H54 (cell line): ENCODE measurements at places on chromosomes 13 and 19.

DNA sequence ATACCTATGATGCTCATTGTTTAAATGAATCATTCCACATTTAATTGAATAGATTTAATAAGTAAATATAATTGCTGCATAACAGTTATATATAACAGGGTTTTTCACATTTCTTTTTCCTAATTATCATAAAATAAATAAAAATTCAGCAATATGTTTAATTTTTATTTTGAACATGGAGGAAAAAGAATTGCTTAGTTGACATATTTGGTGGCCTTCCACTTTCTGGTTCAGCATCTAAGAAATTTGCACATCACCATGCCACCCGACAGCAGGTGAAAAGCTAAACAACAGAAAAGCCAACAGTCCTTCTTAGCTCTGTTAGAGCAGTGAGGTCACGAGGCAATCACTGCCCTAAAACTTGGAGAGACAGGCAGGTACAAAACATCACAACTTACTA is 790.2 kb downstream of the GPC5 start:
- no peak for DNase-seq

GRCh38 chr13:32910530-32910929 is 105.7 kb upstream of the KL start:
- no peak for DNase-seq

- peak; percentile 85 for DNase-seq
Observed at GRCh38 chr19:13621413-13621812, 115.1 kb upstream of the CACNA1A start.

GRCh38 chr19:5575590-5575989 is 7.8 kb upstream of the TINCR start:
- no peak for DNase-seq

DNA sequence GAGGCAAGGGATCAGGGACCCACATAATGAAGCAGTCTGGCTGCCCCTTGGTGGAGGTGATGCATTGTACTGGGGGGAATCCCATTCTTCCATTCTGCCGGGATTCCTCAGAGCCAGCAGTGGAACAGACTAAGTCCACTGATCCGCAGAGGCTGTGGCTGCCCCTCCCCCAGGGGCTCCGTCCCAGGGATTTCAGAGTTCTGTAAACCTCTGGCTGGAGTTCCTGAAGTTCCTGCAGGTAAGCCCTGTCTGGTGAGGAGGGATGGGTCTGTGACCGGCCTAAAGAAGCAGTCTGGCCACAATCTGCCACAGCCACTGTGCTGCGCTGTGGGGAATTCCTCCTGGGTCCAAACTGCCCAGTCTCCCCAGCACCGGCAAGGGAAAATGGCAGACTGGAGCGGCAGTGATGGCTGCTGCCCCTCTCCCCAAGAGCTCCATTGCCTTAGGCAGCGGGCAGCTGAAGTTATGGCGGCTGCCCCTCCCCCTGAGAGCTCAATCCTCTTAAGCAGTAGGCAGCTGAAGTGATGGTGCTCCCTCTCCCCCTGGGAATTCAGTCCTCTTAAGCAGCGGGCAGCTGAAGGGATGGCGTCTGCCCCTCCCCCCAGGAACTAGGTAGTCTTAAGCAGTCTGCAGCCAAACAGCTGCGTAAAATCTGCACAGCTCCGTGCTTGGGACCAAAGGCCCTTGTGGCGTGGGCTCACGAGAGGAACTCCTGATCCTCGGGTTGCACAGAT is 155.7 kb downstream of the PCDH17 start:
- DNase-seq: no peak

DNA sequence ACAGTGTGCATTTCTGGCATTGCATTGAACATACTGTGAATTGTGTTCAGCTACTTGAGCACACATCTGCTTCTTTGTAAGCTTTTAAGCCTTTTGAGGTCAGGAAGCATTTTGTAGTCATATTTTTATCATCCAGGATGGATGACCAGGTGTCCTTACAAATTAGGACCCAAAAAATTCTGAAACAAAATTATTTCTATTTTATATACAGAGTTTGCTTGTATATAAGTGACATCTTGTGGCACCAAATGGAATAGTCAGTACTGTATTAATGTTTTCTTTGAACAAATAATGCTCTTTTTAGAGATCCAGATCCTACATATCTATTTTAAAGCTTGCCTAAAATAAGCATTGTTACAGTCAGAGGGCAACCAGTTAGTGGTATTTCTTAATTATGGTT is 9.5 kb upstream of the SUPT20H start:
- no peak for DNase-seq

- no peak for DNase-seq
Observed at GRCh38 chr13:42751693-42752092, 29.7 kb upstream of the FAM216B start.

GRCh38 chr13:99823961-99824360 is 147.6 kb downstream of the ZIC5 start:
- no peak for DNase-seq

DNA sequence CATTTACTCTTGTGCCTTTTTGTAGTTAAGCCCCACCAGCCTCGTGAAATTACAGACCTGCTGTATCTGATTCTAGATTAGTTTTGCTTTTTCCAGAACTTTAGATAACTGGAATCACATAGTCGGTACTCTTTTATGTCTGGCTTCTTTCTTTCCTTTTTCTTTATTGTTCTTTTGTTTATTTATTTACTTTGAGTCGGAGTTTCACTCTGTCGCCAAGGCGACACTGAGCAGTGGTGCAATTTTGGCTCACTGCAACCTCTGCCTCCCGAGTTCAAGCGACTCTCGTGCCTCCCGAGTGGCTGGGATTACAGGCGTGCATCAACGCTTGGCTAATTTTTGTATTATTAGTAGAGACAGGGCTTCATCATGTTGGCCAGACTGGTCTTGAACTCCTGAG is 6.0 kb upstream of the NCCRP1 start:
- DNase-seq: no peak

DNA sequence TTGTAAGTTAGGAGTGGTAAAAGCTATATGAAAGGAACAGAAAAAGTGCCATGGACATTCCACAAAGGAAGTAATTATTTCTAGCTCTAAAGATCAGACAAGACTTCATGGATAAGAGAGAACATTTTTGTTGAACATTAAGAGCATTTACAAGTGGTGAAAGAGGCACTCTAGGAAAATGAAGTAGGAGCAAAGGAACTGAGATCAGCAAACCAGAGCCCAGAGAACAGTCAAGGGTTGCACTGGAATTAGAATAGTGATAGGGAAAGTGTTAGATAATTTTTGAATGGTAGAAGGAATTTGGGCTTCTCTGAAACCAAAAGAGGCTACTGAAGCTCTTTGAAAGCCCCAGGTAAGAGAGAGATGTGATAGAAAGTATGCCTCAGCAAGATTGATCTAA is 94.1 kb downstream of the COG6 start:
- DNase-seq: no peak

DNA sequence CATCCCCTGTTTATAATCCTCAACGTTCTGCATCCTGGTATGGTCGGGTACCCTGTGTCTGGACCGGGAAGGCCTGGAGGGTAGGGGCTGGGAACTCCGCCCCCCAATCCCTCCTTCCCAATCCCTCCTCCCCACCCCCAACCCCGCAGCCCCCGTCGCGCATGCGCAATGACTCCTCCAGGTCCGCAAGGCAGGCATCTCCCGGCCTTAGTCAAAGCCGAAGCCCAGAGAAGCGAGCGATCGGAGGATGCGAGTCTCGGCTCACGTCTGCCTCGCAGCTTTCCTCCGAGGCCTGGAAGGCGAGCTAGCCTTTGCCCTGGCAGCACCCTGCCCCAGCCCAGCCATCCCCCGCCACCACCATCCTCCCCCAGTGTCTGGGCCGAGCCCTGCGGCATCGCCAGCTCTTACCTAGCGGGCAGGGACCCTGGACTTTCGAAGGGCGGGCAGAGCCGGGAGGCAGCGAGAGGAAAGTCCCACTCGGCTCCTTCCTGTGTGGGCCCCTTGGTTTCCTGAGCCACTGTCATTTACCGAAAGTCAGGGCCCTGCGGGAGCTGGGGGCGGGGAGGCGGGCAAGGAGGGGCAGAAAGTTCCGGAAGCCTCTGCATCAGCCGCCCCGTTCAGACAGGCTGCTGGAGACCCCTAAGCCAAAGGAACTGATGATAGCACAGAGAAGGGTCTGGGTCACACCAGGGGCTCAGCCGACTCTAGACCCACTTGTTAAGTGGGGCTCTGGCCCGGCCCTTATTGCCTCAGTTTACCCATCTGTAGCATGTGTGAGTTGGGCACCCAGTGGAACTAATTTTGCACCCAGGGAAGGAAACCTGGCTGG is at the start of gene JAK3:
Gene JAK3, minus strand, starts transcription at position 445 of the 829 bp plus-strand sequence. CDS start 3,565 bp downstream, outside the sequence.
- no peak for DNase-seq

- no peak for DNase-seq
Observed at GRCh38 chr19:19595171-19595701, 23.3 kb downstream of the PBX4 start.

DNA sequence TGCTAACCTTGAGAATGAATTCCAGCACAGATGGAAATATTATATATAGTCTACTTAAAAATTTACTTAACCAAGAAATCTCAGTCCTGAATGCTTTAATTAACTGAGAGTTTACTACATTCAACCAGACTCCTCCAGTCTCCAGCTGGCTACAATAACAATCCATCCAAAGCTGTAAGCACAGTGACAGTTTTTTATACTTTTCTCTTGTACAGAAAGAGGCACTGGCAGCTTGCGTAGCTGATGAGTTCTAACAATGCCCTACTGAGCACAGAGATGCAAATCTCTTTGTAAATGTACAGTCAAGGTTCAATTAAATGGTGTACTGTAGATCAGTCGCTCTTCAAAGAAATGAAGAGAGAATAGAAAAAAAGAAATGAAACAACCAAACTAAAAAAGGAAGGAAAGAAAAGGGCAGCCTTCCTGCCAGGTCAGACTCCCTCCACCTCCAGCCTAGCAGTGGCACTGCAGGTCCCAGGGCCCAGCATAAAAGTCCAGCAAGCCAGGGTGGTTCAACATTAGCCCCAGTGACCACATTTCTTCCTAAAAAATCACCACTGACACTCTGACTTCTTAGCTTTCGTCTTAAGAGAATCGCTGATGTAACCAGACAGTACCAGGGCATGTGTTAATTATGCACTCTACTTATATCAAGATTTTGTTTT is 88.4 kb downstream of the SACS start:
- DNase-seq: no peak

- no peak for DNase-seq
Observed at GRCh38 chr13:45416516-45417128, 1.6 kb downstream of the SLC25A30 start.

DNA sequence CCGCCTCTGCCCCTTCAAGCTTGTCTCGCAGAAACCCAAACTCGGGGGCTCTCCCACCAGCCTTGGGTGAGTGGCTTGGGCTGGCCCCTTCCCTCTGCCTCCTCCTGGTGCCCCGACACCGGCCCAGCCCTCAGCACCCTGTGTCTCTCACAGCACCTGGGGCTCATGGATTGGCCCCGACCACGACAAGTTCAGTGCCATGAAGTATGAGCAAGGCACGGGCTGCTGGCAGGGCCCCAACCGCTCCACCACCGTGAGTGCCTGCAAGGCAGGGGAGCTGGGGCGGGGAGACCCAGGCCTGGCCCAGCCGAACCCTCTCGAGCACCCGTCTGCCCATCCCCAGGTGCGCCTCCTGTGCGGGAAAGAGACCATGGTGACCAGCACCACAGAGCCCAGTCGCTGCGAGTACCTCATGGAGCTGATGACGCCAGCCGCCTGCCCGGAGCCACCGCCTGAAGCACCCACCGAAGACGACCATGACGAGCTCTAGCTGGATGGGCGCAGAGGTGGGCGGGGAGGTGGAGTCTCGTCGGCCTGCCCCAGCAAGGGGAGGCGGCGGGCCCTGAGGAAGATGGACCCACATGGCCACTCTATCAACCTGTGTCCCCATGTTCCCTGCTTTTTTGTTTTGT is 13.6 kb downstream of the PRKCSH start:
- no peak for DNase-seq

GRCh38 chr13:109394311-109394988 is 391.9 kb downstream of the IRS2 start:
- no peak for DNase-seq

DNA sequence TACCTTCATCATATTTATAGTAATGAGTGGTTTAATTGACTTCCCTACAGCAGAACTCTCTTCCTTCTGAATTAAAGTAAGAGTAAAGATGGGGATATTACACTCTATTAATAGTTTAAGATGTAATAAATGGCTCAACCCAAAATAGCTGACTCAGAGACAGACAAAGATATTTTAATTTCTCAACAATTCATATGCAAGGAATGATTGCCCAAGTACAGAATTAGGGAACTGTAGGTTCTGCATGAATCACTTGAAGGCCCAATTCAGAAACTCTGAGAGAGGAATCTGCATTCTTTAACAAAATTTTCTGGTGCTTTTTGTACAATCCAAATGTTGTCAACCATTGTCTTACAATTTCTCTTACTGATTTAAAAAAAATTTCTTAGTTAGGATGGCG is 42.9 kb upstream of the PCDH9 start:
- no peak for DNase-seq

DNA sequence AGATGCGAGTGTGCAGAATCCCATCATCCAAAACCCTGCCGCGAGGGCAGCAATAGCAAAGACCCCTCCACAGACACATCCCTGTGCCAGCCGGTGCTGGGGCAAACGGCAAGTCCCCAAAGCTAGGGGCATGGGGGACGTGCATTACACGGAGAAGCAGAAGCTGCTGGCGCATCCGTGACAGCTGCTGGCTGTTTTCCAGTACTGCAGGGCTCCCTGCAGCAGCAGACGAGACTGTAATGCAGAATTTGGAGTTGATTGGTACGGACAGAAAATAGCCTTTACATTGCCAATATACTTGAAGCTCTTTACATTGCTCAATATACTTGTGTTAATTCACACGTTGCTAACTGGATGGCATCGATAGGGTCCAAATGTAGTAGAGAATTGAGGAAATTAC is 77.2 kb upstream of the TMTC4 start:
- DNase-seq: no peak

GRCh38 chr13:98930151-98930591 is 47.7 kb downstream of the DOCK9 start:
- DNase-seq: no peak

DNA sequence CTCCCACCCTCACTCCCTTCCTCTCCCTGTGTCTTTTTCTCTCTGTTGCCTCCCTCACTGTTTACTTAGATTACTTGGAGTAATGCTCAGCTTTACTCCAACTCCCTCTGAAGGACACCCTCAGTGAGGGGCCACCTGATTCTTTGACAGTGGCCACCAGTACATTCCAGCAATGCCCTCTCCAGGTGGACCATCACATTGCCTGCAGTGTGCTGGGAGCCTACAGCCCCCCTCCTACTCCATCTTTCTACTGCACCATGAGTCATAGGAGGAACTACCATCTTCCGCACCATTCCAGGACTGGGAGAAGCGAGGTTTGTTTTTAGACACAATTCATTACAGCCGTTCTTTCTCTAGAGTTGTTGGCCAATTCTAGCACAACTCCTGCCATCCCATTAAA is 96.6 kb upstream of the POSTN start:
- DNase-seq: no peak
